Stimulated activated CD4-positive, alpha-beta T cell treated with anti-CD3 and anti-CD28 coated beads, Interleukin-2, amount 100 ng/mL, for 24 hours (primary cell): ENCODE measurements at places on chromosomes 11 and 22.

- DNase-seq: no peak
Measured at GRCh38 chr11:37040921-37041320, 442.9 kb upstream of the RAG2 start.

DNA sequence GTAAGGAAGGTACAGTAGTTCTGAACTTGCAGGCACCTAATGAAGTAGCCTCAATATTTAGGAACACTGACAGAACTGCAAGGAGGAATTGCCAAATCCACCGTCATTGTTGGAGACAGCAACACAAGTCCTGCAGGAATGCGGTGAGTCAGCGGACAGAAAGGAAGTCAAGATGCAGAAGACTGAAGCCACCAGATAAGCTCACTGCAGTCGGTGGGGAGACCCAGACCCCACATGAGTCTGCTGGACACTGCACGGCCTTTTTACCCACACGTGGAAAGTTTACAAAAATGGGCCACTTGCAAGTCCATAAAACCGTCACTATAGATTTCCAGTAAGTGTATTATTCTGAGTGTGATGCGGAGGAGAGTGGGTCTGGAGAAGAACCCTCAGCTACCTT lies 1471.6 kb downstream of the TBC1D22A start:
- DNase-seq: no peak

DNA sequence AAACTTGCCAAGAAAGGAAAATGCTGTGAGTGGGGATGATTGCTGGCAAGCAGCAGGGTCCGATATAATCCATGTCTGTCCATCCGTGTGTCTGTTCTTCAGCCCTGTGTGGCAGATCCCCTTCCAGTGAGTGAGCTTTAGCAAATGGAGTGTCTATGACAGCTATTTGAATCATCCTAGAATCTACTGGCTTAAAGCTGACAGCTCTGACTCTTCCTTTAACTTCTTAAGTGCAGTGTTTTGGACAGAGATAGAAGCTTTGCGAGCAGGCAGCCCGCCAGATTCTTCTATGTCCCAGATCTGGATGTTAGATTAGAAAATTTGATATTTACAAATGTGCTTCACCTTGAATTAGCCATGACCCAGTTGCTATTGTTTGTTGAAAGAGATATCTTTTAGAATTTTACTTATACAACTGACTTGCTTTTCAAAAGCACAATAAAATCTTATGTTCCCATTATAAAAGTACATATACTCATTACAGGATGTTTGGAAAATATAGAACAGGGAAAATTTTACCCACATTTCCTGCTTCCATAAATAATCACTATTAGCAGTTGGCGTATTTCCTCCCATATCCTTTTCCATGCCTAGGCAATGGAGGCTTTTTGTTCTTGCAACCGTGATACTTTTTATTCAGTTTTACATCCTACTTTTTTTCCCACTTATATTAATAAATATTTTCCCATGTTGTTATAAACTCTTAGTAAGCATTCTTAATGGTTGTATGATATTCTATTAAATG lies 124.5 kb downstream of the COMMD9 start:
- DNase-seq: no peak

- DNase-seq: no peak
Measured at GRCh38 chr11:27088353-27088752, 47.7 kb downstream of the BBOX1 start.

GRCh38 chr11:116207019-116207418 lies 565.8 kb downstream of the BUD13 start:
- DNase-seq: no peak

GRCh38 chr22:50020606-50021005 lies 8.0 kb upstream of the IL17REL start:
- DNase-seq: no peak

GRCh38 chr11:126480410-126481302 lies 125.2 kb downstream of the ST3GAL4 start:
- peak; percentile 69 for DNase-seq
